ENCODE measurements at places on chromosomes 7 and 10.
A peak's percentile ranks its signal among the peaks of the same experiment; 100 is the strongest.

DNA sequence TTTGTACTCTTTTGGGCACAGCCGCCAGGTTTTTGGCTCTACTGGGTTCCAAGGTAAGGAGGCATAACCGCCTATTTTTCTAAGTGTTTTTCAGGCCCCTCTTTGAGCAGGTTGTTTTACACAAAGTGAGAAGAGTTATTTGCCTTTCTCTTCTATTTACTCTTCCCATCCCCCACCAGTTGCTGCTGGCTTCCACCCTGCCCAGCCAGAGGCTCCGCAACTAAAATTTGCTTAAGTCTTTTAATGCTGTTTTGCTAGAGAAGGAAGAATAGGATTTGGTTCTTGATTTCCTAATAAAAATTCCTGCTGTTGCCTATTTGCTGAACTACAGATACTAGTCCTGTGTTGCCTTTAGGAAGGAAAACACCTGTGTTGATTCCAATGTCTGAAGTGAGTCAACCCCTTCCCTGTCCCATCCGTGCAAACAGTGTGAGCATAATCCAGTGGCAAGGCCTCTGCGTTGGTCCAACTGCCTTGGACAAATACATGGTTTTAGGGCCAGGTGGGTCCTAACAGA lies 1.9 kb downstream of the PLA2G12B start:
- no peak for DNase-seq

DNA sequence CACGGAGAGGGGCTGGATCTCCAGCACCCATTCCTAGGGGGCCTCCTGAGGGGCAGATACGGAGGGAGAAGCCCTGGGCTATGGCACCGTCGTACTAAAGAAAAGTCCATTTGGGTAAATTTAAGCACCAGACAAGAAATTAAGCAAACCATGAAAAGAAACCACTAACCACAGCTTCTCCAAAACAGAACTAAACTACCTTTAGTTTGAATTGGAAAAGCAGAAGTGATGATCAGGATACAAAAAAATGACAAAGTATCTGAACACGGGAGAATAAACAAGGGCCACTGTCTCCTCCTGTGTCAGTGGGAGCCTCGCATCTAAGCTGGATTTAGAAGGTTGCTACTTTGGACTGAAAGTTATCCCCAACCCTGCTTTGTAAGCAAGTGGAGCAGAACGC lies 69.1 kb downstream of the DIP2C start:
- DNase-seq = no peak

- DNase-seq = no peak
Measured at GRCh38 chr10:56012101-56012500, 349.0 kb downstream of the ZWINT start.

GRCh38 chr7:111018960-111019736 lies 71.8 kb upstream of the LRRN3 start:
- no peak for DNase-seq

DNA sequence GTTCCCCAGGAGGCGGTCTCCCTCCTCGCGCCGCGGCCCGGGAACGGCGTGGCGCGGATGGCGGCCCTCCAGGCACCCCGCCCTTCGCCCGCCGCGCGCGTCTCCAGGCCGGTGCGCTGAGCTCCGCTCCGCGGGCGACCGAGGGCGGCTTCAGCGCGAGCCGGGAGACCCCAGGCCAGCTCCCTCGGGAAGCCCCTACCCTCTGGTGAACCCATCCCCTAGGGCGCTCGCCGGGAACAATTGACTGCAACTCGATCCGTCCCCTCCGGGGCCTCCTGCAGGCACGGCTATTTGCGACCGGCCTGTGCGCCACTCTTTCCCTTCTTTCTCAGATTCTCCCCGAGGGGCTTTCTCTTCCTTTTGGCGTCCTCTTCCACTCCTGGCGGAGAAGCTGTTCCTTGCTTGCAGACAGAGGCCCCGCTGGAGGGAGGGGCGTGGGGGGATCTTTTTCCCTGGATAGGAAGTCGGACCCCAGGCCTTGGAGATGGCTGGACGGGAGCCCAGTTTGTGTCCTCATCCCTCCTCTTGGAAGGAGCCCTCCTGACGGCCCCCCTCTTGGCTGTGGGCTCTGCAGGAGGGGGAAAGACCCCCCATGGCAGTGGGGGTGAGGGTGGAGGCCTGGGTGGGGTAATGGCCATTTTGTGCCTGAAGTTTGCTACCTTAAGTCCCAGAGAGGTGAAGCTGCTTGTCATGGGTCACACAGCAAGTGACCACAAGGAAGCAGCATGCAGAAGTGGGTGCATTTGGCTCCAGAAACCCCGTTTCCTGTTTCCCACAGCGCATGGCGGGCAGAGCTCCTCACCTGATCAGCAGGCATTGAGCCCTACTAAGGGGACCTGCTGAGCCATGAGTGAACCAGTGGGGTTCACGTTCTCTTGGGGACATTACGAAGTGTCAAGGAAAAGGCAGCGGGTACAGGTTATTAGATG lies 171.2 kb upstream of the TNRC18 start:
- DNase-seq = no peak

DNA sequence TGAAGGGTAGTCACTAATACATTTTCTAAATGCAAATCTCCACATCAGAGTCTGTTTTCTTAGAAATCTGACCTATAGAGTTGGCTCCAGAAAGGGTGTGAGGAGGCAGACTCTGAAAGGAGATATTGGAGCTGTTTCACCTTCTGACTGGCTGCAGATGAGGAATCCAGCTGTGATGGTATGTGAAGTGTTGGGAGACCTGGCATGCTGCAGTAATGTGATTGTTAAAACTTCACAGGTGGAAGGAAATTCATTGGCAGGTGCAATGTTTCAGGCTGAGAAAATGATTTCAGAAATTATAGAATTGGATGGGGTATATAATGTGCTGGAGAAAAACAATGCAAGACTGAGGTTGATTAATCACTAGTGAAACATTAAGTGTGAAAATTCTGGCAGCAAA lies 1134.0 kb upstream of the LRRN3 start:
- DNase-seq = no peak

DNA sequence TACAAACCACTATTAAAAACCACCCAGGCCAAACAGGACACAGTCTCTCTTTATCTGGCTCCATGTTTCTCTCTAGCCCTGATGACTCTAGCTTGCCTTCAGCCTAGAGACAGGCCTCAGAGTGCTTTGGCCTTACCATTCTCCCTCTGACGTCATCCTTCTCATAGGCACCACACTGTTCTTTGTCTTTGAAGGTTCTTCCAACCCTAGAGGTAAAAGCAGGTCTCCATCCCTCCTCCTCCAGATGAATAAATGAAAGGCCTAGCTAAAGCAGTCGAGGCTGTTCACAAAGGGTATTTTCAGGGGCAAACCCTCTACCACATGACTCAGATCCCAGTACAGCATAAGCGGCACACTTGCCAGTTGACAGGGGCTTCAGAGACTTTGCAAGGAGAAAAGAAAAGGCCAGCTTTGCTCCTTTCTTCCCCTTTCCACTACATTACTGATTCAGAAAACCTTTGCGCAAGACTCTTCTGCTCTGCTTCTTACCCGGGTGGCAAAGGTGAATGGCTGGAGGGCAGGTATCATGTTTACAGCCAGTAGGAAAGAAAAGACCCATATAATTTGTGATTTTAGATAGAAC lies 14.8 kb downstream of the NFE2L3 start:
- no peak for DNase-seq

DNA sequence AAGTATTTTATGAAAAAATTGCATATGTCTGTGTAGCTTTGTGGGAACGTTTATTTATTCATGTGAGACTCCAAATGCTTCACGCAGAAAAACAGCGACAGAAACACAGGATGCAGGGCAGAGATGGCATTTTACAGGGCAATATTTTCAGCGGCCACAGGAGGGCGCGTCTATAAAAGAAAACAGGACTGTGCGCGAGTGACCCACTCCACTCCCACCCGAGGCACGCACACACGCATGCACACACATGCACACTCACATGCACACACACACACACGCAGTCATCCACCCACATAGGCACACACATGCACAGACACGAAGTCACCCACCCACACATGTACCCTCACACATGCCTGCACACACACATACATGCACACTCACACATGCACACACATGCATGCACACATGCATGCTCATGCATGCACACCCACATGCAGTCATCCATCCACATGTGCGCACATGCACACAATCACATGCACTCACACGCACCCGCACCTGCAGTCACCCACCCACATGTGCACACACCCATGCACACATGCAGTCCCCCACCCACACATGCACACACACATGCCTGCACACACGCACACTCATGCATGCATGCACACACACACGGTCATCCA lies 96.3 kb downstream of the DNAJB6 start:
- DNase-seq = peak; percentile 60

GRCh38 chr10:29021591-29021990 lies 267.3 kb upstream of the LYZL1 start:
- DNase-seq = no peak

DNA sequence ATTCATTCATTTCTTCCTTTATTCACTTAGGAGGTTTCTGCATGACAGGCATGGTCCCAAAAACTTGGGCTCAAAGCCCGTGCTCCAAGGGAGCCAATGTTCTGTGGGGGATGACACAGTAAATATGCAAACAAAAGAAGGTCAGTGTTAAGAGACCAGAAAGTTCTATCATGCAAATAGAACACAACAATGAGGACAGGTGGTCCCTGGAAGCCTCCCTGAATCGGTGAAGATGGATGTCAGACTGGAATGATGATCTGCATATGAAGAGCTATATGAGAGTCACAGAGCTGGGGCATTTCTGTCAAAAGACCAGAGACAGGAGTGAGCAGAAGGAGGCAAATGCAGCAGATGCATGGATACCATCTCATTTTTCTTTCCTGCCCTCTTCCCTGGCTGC lies 129.0 kb downstream of the ABCA13 start:
- no peak for DNase-seq

DNA sequence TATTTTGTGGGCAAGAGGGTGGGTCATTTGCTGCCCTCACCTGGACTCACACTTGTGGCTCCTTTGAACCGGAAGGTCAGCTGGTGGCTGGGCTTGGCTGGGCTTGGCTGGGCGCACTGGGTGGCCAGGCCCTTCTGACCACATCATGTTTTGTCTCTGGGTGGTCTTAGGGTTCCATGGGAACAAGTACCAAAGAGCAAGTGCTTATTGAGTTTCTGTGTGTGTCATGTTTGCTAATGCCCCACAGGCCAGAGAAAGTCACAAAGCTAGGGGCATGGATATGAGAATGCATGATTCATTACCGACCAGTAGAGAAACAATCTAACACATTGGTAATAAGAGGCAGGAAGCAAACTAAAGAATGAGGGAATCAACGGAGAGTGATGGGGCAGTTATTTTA lies 33.6 kb upstream of the NRP1 start:
- no peak for DNase-seq

- DNase-seq = no peak
Measured at GRCh38 chr10:95785317-95785716, 29.4 kb downstream of the ENTPD1 start.

DNA sequence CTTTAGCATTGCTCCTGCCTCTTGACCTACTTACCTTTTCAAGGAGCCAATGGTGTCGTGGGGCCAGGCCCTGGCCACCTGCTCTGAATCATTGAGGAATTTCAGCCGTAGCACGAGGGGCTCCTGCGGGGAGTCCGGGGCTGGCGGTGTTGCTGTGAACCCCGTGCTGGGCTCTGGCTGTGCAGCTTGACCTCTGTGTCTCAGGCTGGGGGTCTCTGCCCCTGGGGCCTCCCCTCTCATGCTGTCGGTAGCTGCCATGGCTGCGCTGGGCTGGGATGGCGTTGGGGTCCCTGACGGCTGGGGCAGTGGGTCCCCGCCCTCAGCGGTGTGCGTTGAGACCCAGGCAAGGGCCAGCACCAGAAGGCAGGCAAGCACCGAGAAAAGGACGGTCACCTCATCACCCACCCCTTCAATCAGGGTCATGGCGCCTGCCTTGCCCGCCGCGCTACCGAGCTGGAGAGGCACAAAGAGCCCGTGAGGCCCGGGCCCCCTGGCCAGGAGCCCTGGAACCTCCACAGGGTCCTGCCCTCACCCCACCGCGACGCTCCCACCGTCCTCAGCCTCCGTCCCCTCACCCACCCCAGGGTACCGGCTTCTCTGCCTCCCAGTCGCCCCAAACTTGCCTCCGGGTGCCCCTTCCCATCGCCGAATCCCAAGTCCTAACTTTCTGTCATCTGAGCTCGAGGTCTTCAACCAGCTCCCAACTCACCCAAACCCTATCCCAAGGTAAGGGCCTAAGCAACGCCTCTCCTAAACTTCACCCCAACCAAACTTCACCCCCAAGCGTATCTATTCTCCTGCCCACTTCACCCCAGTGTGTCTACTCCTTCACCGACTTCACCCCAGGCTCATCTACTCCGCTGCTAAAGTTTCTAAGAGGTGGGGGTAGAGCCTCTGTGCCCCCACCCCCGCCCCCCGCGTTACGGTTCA lies 887 bp downstream of the TMUB1 start:
- DNase-seq = no peak

GRCh38 chr10:99579971-99580370 lies 40.3 kb downstream of the SLC25A28 start:
- DNase-seq = no peak

- DNase-seq = no peak
Measured at GRCh38 chr7:155560982-155561686, 14.8 kb upstream of the CNPY1 start.
